Activated gamma-delta T cell treated with anti-CD3 and anti-CD28 coated beads, Interleukin-2, amount 50 U/mL, for 16 hours (primary cell): ENCODE measurements at places on chromosomes 1 and 21.

DNA sequence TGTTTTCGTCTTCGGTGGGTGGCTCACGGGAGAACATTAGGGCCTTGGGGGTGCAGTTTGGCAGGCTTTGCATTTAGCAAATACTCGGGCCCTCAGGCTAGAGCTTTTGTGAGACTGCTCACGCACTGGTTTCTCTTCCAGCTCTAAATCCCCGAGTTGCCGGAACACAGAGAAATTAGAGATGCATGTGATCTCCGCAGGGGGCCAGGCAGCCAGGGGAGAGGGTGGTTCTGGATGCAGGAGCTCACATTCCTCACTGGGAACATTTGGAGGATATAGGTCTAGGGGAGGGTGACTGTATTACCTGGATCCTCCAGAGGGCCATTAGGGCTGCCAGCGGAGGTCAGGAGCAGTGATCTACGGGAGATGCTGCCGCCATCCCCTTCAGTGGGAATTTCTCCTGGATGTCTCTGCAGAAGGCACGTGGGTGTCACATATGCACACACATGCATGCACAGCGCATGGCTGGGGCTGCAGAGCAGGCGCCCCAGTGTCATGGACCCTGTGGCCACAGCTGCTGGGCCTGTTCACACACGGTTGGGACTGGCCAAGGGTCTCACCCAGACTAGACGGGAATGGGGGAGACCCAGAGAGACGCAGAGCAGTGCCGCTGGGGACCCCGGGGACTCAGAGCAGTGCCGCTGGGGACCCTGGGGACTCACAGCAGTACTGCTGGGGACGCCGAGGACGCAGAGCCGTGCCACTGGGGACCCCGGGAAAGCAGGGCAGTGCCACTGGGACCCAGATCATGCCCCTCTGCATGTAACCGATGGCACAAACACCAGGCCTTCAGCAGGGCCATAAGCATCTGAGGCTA, 258.7 kb downstream of the CAMTA1 start:
- DNase-seq: no peak

- no peak for DNase-seq
These were observed 32.4 kb upstream of the SLC16A1 start for GRCh38 chr1:112988367-112988766.

DNA sequence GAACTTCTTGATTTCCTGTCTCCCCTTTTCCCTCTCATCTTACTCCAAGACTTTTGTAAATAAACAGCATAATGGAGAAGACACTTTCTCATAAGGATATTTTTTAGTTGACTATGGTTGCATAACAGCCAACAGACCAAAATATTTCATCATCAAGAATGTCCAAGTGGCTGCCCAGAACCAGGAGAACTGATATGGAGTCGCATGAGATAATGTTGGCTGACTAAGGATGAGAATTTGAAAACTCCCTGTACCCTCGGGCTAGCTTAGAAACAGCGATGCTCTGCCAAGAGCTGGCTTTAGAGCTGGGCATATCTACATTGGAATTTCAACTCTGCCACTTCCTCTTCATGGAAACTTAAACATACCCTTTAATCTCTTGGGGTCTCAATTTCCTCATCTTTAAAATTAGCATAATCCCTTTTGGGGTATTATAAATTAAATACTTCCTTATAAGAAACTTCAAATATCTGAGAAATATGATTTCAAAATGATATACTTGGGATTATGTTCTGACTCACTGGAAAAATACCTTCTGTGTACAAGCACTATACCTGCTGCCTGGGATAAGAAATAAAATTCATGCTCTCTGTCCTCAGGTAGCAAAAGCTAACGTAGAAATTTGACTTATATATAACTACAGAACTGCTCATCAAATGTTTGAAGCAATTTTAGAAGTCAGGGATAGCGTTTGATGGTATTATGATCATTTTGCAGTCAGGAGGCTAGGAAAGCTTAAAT, 777.3 kb downstream of the LTN1 start:
- no peak for DNase-seq

DNA sequence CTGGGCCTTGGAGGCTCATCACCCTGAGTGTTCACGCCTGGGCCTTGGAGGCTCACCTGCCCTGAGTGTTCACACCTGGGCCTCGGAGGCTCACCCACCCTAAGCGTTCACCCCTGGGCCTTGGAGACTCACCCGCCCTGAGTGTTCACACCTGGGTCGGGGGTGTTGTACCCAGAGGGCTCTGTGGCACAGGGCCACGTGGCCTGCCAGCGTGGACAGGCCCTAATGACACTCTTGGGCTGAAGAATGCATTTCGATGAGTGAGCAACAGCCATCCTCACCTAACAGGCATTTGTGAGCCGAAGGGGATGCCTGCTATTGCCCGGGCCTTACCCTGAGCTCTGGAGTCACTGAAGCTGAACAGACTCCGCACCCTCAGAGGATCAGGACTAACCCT, 17.5 kb downstream of the SLC19A1 start:
- DNase-seq: no peak

DNA sequence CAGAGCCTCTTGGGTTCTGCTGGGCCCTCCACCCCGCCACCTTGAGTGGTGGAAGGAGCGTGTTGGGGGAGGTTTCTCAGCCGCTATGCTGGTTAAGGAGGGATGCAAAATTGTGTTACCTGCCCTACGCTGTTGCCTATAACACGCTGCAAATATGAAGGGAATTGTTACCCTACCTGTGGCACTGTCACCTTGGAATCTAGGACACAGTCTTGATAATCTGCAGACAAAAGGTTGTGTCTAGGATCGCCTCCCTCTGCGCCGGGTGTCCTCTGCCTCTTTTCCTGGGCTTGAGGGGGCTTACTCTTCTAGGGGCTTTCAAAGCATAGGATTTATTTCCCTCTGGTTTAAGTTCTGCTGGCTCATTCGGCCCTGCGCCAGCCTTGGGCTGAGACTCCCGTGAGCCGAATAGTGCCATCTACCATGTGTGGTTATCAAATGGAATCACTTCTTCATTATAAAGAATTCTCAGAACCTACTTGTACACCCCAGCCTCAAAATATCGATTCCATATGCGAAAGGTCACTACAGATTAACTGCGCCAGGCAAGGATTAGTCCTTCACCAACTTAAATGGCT, 697 bp downstream of the SLC22A15 start:
- DNase-seq: no peak

DNA sequence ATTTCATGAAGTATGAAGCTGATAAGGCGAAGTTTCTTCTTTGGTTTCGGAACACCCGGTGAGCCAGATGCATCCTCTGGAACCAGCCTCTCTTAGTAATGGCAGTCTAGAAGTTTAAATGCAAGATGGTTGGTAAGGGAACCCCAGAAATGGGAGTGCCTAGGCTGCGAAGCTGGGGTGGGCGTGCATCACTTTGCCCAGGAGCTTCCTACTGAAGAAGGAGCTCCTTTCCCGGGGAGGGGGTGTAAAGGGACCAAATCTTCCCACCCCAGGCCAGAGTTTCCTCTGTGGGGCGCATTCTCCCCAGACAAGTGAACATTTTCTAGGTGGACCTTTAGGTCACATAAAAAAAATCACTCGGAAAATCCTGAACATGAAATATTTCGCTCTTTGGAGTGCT, 4.4 kb downstream of the TFF2 start:
- no peak for DNase-seq

DNA sequence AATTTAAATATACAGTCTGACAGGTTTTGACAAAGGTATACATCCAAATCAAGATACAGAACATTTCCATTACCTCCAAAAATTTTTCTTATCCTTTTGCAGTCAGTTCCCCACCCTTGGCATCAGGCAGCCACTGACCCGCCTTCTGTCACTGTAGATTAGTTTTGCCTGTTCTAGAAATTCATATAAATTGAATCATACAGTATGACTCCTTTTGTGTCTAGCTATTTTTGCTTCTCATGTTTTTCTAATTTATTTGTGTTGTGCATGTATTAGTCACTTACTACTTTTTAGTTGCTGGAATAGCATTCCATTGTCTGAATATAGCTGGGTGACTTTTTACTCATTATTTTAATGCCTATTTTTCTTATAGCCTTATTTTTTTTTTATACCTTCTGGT, 3.8 kb downstream of the UTP25 start:
- DNase-seq: no peak

DNA sequence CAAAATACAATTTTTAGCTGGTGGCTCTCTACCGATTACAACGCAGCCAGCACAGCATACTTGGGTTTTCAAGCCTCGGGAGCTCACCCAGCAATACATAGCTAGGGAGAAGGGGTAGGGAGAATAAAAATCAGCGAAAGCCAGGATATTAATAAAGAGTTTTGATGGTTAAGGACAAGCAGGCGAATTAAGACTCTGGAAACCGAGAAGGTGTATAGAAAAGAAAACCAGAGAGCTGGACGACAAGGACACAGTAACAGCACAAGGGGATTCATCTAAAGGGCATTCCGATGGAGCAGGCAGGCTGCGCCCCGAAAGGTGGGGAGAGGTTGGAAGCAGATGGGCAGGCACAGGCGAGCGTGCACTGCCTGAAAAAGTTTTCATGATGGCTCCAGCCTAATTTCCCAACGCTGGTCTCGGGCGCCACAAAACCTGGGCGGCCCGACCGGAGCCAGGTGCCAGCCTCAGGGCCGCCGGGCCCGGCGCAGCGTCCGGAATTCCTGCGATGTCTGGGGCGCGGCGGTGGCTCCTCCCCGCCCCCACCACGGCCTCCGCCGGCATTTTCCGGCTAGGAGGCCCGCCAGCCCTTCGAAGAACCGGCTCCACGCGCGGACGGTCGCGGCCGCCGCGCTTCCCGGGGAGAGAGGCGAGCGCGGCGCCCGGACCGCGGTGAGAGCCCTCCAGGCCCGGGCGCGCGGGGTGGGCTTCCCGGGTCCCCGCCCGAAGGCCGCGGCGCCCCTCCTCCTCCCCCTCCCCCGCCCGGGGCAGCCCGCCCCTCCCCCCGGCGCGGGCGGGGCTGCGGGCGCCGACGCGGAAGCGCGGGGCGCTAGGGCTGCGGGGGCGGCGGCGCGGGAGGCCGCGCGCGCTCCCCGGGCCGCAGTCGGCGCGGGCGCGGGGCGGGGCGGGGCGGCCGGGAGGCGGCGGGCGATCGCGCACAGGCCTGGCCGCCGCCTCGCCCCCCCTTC, 774 bp upstream of the DYRK1A start:
- no peak for DNase-seq

- DNase-seq: no peak
These were observed 49.5 kb upstream of the IFFO2 start for GRCh38 chr1:19006000-19006399.

DNA sequence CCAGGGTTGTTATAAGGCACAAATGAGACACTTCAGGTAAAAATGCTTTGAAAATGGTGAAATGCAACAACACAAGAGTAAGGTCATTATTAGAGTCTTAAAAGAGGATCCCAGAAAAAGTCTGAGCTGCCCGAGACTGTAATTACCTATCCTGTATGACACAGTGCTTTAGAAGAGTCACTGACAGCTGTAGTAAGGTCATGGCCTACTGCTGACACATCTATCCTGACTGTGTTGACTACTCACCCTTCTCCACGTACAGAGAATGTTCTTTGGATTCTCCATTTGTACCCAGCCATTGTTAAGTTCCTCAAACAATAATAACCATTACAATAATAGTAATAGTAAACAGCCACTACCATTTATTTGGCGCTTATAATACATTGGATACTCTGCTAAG, 104.4 kb downstream of the CACHD1 start:
- no peak for DNase-seq

- no peak for DNase-seq
These were observed 56.8 kb downstream of the ATP5PO start for GRCh38 chr21:33858667-33859372.

DNA sequence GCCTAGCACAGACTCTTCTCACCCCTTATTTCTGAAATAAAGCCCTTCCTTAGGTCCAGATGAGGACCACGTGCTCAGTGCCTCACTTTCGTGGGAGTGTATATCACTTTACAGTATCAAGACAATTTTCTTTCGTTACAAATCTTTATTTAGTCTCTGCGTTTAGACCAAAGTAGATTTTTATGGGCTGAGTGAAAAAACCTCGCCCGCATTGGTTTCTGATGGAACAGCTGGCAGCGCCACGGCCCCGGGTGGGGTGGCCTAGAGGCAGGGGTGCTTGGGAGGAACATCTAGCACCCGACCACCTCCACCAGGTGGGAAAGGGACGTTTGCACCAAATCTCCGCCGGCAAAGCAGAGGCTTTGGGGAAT, 7.6 kb downstream of the SIM2 start:
- no peak for DNase-seq

DNA sequence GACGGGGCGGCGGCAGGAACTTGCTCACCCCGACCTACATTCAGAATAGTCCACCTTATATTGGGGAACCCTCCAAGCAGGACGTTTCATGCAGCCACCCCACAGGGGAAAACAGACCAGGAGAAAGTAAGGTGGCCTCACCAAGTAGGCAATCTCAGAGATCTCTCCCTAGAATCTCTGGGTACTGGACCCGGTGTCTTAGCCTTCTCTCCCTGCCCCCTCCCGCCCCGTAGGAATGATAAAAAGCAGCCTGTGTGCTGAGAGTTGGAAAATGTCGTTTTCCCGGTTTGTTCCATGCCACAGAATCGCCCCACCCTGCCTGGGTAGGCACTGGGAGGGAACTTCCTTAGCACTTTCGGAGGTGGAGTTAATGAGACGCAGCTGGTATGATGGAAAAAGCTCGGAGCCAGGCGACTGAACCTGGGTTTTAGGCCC, 789 bp upstream of the PTPN14 start:
- DNase-seq: no peak

DNA sequence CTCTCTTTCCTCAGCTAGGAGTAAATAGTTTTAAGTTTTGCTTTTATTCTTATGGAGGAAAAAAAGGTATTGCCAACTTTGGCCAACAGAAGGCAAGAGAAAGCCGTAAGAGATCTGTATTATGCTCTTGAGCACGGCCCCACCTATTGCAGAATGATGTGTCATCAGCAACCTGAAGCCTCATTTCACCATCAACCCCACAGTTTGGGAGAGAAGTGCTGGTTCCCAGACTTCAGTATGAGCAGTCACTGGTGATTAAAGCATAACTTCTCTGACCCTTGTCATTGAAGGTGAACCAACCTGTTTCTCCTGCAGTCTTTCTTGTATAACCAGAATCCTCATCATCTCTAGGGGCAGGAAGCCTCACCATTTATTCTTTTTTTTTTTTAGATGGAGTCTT, 100.2 kb downstream of the SIPA1L2 start:
- no peak for DNase-seq

DNA sequence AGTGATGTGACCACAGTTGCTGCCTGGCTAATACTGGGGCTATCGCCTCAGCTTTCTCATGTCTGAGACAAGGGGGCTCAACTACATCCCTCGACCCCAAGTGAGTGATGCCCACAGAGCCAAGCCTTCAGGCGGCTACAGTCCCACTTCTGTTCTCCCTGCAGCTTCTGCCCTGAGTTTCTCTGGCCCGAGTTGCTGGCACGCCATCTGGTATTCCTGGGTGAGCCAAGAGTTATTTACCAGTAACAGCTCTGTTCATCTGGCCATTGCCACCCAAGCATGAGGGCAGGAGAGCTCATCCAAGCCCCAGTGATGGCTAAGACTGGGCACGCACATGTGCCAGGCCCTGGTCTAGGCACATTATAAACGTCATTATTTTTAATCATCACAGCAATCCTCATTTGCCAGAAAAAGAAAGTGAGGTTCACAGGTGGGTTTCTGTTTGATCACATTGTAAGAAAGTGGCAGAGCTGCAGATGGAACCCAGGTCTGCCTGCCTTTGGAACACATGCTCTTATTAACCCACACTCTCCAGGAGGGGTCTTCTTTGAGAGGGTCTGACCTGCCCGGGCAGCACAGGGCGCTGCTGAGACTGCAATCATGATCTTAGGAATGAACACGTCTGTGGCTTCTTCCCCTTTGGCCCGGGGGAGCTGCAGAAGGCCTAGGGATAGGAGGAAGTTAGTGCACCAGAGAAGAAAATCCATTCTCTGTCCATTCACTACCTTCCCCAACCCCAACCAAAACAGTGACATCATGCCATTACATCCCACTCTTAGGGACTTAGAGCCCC, 27.5 kb downstream of the KCND3 start:
- DNase-seq: no peak

- DNase-seq: no peak
These were observed 31.8 kb downstream of the AHDC1 start for GRCh38 chr1:27572019-27572678.
